ENCODE measurements at places on chromosomes 11 and 22.

- no peak for DNase-seq
Measured at GRCh38 chr11:15180212-15180792, 65.6 kb downstream of the INSC start.

- DNase-seq, result no peak
Measured at GRCh38 chr11:45060707-45061106, 85.7 kb upstream of the PRDM11 start.

DNA sequence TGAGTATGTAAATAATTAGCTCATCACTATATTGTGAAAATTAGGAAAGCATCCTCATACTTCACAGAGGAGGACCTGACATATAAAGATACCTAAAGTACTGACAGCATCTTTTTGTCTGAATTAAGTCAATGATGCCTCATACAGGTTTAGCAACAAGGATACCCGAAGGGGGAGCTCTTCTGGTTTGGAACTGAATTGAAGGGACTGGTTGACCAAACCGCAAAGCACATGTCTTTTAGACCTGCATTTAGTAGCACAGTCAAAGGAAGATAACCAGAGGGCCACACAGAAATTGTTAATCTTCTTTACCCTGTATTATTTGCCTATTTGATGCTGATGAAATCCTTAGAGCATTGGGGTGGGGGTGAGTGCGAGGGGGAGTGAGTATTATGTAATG lies 12.9 kb upstream of the WT1 start:
- DNase-seq, result no peak

GRCh38 chr11:66045177-66045639 lies 3.8 kb downstream of the GAL3ST3 start:
- peak; percentile 89 for DNase-seq

DNA sequence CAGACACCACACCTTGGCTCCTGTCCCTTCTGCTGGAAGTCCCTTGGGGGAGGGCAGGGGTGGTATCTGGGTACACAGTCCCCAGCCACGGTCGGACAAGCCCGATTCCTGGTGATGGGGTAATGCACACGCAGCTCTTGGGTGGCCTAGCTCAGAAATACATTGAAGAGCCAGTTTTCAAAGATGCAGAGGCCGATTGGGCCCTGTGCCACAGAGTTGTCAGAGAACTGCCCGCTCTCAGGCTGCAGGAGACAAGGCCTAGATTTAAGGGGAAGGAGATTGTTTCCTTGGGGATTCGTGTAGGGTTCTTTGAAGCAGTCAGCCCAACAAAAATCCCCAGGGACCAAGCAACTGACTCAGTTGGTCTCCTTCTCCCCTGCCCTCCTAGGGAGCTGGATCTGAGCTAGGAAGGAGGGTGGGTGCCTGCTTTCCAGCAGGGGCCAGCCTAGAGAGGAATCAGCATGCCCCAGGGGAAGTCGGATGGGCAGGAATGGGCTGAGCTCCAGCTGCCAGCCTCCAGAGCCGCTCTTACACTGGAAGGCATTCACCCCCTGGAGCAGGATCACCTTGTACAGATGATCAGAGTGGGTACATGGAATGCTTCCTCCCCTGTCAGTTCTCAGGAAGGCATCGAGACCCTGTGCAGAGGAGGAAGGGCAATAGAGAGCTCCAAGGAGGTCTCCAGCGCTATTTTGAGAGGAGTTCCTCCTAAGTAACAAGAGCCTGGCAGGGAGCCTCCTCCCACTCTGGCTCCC lies 3.3 kb upstream of the SCN4B start:
- DNase-seq, result no peak

- DNase-seq, result no peak
Measured at GRCh38 chr22:38132136-38132535, 21.7 kb upstream of the BAIAP2L2 start.

- no peak for DNase-seq
Measured at GRCh38 chr22:30411780-30412179, 13.8 kb upstream of the MTFP1 start.

DNA sequence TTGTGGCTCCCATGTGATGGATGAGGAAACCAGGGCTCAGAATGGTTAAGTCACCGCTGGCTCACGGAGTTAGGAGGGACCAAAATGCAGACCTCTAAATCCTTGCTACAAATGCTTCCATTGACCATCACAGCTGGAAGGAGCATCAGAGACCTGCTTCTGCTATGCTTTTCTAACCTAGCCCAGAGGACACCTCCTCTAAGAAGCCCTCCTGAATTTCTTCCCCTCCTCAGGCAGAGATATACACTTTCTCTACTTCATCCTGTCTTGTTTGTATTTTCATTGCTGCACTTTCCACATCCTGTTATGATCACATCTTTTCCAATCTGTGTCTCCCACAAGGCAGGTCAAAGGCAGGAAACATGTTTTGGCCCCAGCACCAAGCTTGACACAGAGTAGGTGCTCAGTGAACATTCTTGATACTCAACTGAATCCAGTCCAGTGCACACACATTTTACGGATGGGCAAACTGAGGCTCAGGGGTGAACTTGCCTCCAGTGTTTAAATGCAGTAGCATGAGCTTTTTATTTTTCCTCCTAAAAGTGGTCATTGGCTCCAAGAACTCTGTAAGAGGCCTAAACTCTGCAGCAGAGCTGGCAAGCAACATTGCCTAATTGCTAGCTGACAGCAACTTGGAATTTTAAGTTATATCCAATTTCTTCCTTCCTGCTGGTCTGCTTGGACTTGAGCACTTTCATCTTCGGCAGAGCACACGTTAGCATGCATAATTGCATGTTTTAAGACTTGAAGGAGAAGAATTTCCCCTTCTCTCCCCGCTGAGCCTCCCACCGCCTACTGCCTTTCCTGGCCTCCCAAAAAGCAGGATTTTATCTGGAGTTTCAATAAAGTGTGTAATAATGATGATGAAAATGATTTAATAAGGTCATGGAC lies 12.7 kb downstream of the SCUBE1 start:
- no peak for DNase-seq

DNA sequence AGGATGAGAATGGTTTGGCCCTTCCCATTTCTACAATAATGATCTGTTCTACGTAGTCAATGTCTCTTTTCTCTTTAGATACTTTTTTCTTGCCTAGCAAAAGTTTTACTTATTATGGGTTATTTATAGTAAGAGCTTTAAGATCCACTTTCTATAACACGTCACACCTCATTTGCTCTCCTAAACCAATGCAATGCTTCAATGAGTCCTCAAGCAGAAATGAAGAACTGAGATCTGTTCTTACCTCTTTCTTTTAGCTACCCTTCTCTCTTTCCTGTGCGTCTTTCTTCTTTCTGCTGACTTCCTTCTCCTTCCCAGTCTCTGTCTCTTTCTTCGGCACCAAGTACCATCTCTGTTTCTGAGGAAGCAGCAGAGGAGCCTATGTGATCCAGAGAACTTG lies 61.8 kb downstream of the SNX19 start:
- DNase-seq, result no peak

DNA sequence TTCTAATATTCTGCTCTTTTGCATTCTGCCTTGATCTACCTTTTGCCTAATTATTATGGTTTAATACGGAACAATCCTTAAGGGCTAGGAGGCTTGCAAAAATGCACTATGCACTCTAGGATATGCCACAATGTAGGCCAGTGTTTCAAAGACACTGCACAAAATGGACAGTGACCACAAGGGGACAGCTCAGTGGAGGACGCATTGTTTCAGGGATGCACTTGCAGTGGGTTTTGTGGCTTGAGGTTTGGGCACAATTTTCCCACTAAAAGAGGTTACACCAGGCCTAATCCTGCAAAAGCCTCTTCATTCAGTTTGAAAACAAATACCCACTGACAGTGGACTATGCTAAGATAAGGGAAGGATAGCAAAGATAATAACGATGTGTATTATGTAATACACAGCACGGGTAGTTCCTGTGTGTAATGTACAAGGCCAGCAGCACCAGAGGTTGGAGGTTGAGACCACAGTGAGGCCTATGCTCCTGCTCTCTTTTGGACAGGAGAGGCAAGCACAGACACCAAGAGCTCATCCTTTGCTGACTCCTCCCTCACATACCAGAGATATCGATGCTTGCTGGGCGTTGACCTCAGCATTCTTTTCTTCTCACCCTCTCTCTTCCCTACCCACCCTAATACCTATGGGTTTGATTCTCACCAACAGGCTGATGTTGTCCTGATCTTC lies 12.7 kb downstream of the MAP6 start:
- DNase-seq, result no peak

GRCh38 chr11:134138376-134138775 lies 69.5 kb downstream of the JAM3 start:
- DNase-seq, result no peak

DNA sequence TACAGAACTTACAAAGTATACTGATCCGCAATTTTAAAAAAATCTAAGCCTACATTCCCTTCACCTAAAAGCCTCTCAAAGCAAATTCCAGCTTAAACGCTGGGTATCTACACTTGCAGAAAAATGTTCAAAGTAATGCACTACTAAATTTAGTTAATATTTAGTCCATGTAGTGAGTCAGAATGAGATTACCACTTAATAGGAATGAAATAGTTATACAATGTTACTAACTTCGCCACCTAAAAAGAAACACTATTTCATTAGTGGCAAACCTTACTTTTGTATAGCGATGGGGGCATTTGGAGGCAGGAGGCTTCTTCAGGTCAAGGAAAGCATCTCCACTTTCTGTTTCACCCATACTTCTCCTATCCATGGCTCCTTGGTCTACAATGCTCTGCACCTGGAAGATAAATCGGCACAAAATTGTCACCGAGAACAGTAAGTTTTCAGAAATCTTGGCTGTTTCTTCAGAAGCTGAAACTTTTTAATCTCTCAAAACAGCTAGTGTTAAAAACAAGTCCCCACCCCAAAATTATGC lies 1.2 kb downstream of the EIF4ENIF1 start:
- no peak for DNase-seq

- DNase-seq, result no peak
Measured at GRCh38 chr11:114147375-114148012, 88.0 kb downstream of the ZBTB16 start.

DNA sequence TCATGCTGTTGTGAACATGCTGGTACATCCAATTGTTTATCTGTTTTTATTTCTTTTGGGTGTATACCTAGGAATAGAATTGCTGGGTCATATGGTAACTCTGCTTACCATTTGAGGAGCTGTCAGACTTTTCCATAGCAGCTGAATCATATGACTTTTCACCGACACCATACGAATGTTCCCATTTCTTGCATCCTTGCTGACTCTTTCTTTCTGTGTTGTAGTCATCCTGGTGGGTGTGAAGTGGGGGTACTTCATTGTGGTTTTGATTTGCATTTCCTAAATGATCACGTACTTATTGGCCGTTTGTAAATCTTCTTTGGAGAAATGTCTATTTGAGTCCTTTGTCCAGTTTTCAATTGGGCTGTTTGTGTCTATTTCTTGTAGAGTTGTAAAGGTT lies 26.5 kb downstream of the ATXN10 start:
- no peak for DNase-seq

DNA sequence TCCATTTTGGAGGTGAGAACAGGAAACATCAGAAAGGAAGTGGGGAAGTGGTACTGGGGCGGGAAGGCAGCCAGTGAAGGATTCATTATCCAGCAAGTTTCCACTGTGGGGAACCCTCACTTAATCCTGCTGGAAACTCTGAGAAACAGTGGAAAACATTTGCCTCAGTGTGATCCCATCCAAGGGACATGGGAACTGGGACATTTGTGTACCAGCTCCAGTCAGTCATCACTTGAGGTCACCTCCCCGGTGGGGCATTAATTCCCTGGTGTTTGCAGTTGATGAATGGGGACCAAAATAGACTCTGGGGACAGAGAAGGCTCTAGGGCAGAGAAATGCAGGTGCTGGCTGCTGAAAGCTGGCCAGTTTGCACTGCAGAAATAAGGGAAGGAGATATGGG lies 599.9 kb downstream of the BUD13 start:
- DNase-seq, result no peak

GRCh38 chr11:37595845-37596244 lies 997.8 kb upstream of the RAG2 start:
- DNase-seq, result no peak

DNA sequence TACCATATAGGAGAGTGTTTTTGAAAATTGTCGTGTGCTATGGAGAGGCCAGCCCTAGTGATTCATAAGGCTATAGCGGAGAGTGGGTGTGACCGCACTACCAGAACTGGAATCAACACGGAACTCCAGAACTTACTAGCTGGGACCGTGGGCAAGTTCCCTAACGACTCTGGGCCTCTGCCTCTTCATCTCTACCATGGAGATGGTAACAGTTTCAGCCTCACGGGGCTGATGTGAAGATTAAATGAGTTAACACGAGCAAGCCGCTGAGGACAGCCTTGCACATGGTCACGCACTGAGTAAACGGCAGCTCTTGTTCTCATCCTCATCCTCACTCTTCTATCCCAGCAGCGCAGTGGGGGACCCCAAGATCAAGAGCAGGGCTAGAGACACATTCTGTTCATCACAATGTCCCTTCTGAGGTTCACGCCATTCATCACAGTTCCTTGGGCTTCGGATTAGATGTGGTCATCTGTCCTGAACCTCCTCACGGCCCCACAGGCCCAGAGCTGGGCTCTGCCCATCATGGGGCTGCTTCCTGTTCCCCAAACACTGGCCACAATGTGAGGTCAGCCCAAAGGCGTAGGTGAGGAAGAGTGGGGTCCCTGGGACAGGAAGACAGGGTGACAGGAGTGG lies 47.2 kb upstream of the CD5 start:
- DNase-seq, result no peak

GRCh38 chr22:19766240-19766510 lies 5.6 kb downstream of the TBX1 start:
- DNase-seq, result no peak

DNA sequence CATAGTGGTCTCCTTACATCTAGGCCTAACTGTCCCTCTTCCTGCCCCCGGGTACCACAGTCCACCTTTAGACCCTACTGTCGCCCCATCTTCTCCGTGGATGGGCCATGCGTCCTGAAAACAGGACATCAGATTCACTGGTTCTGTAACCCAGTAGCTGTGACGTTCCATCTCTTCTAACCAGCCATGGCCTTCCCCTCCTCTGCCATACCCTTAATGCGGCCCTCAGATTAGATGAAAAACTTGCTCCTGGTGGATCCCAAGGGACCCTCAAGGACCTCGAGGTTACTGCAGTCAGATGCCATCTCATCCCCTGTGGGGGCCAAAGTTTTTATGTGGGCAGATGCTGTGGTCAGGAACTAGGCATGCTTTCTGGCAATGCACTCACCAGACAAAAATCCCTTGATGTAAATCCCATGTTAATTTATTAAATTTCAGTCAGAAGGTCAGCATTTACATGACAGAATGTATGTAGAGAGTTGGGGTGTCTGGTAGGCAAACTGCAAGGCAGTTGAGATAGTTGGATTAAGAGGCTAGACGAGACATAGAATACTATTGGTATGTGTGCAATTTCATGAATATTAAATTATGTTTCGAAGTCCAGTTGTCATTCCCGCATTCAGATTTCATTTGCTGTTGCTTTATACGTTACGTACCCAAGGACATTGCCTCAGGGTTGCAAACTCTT lies 64.3 kb downstream of the WNT11 start:
- no peak for DNase-seq

DNA sequence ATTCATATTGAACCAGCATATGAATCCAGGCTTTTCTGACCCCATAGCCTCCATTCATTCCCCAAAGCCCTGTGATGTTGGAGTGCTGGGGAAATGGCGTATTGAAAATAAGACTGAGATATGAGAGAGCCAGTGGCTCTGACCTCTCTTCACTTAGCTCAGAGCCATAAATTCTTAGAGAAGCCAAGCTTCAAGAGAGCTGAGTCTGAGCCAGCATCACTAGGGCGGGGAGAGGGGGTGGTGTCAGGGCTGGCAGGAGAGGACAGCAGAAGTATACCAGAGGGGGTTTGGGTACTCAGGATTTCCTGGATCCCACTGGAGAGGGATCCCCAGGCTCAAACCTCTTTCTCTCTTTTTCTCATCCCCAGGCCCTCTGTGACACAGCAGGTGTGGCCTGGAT lies 16.7 kb upstream of the MOGAT2 start:
- no peak for DNase-seq

- no peak for DNase-seq
Measured at GRCh38 chr11:129611661-129612446, 203.8 kb upstream of the TMEM45B start.
